NCI-H2081 (cell line): ENCODE measurements at places on chromosomes 16 and 17.
A peak's percentile ranks its signal among the peaks of the same experiment; 100 is the strongest.

- DNase-seq, result peak; percentile 72
Observed at GRCh38 chr17:18182978-18183333, 672 bp upstream of the ALKBH5 start.

- no peak for DNase-seq
Observed at GRCh38 chr16:68041783-68042182, 18.7 kb downstream of the DUS2 start.

DNA sequence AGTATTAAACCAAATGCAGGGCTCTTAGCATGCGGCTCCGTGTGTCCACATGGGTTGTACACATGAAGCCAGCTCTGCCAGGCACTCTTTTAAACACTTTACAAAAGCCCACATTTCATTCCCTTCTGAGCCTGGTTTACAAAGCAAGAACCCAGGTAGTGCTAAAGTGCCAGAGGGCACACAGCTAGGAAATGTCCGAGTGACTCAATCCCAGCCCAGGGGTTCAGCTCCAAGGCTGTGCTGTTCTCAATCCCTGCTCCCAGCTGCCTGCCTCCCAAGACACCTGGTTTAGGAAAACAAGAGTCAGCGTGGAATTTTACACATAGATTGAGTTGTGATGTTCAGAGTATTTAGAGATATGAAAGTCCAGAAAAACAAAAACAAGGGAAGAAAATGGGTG lies 13.3 kb upstream of the DCAF7 start:
- no peak for DNase-seq

DNA sequence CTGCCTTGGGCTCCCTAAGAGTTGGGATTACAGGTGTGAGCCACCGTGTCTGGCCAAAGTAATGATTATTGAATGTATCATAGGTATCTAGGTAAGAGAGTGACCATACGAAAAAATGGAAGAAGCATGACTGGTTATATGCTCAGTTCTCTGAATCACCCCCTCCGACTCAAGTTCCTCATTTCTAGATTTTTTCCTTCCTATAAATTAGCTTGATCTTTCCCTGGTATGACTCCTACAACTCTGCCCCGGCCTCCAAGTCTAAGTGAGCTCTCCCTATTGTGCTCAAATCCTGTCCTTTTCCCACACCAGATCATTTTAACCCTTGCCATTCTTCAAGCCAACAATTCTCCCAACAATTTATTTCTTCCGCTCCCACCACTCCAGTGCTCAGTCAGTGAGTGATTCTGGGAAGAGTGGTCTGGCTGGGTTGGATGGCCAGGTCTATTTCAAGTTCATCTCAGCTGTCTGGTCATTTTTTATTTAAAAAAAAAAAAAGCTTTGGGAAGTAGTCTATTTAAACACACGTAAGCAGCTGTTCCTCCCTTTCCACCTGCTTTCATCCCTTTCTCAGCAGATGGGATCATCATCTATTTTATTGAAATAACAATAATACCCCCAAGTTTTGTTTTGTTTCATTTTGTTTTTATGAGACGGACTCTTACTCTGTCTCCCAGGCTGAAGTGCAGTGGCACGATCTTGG lies 120.2 kb upstream of the HS3ST2 start:
- no peak for DNase-seq

- DNase-seq, result no peak
Observed at GRCh38 chr16:19912455-19913339, 28.0 kb upstream of the GPRC5B start.

DNA sequence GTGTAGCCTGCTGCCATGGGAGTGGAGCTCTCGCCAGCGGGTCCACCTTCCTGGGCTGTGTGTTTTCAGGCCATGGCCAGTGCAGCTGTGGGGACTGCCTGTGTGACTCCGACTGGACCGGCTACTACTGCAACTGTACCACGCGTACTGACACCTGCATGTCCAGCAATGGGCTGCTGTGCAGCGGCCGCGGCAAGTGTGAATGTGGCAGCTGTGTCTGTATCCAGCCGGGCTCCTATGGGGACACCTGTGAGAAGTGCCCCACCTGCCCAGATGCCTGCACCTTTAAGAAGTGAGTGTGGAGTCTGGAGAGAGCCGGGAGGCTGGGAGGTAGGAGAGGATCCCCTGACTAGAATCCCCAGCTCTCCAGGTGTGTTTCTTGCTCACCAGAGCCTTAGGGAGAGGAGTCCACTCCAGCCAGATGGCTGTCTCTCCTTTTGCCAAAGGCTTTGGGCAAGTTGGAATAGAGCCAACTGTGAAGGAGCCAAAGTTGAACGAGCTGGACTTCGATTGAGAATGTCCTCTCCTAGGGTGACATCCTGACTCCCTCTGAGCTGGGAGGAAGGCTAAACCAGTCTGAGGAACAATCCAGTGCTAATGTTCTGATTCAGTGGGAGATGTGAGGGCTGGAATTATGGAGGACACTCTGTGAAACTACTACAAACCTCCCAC lies 24.4 kb upstream of the EFCAB13 start:
- DNase-seq, result no peak

GRCh38 chr16:83940630-83941378 lies 12.2 kb upstream of the OSGIN1 start:
- DNase-seq, result no peak

- no peak for DNase-seq
Observed at GRCh38 chr17:44927696-44928095, 12.4 kb upstream of the GFAP start.

- no peak for DNase-seq
Observed at GRCh38 chr17:43543771-43544575, 2.2 kb downstream of the ETV4 start.

DNA sequence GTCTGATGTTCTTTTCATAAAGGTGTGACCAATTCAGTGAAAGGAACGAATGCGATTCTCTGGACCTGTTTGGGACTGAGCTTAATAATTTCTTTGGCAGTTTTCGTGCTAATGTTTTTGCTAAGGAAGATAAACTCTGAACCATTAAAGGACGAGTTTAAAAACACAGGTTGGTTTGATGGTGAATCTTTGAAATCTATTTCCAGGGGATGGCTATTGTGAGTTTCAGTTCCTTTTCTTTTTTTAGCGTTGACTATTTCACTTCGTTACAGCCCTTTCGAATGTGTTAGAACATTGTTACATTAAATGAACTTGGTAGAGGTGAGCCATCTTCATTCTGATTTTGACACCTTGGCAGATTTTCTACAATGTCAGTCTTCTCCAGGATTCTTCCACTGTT lies 1.2 kb downstream of the TNFRSF17 start:
- no peak for DNase-seq

GRCh38 chr17:73625991-73626673 lies 18.1 kb downstream of the SDK2 start:
- DNase-seq, result no peak

GRCh38 chr17:2901582-2901981 lies 105.3 kb downstream of the RAP1GAP2 start:
- DNase-seq, result no peak

DNA sequence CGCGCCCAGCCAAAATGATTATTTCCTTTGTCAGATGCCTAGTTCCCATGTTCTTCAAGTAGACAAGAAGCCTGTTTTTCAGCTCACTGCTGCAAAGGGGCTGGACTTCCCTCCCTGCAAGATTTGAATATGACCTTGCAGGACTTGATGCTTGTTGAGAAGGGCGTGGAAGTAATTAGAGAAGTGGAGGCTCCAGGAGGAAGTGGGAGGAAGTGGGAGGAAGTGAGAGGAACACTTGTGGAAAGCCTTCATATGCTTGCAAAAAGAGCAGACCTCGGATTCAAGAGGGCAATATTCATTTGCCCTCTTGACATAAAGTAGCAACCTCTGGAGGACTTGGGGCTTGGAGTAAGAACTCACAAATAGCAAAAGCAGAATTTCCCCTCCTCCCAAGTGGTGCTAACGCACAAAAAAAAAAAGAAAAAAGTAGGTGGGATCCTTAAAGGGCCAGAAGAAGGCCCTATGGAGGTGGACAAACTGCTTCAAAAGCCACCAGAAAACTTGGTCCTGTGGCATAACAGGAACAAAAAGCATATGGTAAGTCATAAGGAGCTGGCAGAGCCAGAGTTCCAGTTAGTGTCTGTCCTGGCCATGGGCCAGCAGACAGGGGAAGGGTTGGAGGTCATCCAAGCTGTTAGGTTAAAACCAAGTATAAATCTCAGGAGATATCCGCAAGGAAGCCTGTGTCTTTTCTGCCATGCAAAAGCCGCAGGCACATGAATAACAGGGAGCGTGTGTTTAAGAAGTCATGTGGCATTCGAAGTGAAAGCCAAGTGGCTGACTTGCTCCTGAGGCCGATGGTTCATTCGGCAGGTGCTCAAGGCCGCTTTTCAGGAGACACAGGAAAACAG lies 20.6 kb upstream of the PRKAR1A start:
- no peak for DNase-seq

DNA sequence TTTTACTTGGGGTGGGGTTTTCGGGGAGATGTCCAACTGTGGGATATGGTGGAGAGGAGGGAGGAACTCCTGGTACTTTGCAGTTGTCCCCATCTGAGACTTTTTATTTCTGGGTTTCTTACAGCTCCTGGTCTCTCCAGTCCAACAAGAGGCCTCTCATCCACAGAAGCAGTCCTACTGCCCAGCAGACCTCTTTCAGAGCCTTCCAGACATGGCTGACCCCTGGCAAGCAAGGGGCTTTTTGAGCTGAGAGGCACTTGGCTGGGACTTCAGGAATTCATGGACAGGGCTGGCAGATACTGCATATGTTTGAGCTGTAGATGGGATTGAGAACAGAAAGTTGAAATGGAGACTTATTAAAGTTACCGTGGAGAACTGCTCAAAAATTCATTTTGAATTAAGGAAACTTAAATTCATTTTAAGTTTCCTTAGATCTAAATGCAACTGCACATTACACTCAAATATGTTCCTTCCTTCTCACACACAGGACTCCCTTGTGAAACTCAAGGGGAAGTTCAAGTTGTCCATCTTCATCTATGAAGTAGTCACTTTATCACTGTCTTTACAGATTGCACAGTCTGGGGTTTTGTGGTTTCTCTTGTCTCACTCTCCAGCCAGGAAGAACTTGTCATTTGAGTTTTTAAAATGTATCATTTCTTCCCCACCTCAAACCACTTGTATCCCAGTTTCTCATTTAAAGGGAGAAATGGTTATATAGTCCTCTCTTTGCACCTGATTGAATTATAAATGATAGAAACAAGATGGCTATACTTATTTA lies 1.1 kb downstream of the LASP1NB start:
- no peak for DNase-seq

DNA sequence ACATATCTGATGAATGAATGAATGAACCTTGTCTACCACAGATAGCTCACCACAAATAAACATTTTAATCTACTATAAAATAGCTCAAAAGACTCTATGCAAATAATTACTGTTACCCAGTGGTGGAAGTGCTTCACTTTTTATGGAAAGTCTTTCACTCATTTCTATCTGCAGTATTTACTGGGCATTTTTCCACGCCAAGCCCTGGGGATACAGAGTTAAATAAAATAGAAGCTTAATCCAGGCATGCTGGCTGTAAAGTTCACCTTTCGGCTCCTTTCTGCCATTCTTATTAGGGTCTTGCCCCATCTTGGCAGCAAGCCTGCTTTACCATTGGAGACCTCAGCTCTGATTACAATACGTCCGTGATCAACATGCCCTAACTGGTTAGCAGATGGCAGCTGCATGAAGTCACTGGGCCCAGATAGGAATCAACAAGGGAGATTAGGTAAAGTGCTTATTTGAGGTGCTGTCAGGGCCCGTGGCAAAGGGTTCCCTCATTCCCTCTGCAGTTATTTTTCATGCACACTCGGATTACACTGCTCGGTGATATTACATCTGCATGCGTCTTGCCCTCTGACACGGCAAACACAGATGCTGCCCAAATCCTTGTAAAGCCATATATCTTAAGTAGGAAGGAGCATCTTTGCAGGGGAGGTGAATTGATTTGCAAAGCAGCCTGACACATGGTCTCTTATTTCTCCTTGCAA lies 648.9 kb downstream of the WWOX start:
- peak; percentile 44 for DNase-seq

DNA sequence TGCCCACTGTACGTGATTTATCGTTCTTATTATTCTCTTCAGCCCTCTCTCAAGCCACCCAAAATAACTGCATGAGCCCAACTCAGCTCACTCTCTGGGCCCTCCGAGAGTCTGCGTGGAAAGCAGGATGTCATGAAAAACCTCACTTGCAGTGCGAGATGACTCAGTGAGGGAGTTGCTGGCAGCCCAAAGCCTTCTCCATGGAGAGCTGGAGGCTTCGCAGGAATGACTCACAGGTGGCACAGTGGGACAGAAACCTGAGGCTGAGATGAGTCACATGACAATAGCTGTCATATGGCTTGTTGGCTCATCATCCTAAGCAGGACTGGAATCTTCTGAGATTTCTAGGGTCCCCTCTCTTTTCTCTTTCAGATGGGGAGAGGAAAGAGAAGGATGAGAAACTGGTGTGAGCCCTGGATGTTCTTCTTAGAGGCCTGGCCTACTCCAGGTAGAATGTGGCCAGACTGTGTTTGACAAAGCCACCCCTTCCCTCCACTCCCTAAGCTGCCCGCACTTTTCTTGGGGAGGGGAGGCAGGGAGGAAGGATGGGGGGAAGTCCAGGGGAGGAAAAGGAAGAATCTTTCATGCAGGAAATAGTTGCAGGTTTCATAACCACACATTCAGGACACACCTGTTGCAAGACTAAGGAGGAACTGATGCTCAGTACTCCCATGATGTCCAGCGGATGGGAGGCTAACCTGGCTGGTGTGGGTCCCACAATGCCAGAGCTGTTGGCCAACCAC lies 160.6 kb upstream of the RPL38 start:
- DNase-seq, result no peak

DNA sequence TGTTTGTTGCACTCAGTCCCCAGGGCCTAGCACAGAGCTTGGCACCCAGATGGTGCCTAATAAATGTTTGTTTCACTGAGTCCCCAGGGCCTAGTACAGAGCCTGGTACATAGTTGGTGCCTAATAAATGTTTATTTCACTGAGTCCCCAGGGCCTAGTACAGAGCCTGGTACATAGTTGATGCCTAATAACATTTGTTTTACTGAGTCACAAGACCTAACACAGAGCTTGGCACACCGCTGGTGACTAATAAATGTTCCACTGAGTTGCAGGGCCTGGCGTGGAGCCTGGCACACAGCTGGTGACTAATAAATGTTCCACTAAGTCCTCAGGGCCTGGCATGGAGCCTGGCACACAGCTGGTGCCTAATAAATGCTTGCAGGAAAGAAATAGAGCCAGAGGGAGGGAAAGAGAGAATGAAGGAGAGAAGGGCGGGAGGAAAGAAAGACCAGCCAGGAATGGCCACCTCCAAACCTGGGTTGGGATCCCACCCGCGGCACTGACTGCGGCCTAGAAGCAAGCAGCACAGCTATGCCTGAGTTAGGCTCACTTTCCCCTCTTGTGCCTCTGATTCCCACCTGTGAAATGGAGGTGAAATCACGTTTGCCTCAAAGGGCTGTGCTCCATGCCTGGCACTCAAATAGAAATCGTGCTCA lies 7.5 kb downstream of the SLC5A11 start:
- no peak for DNase-seq

DNA sequence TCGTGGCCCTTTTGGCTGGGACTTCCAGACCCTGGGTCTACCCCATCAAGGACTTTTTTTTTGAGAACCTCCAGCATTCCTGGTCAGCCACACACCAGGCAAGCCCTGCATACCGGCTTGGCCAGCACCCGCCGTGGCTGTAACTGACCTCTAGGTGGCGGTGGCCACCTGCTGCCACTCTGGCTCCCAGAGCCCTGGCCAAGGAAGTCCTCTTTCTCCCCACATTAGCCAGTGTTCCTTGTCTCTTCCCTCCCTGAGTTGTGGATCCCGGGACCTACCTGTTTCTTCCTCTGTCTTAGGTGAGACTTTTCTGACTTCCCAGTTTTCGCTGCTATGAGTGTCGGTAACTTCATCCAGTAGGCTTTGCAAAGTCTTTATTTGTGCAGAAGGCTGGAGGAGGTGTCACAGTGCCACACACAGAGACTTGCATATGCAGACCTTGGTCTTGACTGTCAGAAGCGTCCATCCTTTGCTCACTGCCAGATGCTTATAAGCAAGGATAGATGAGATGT lies 348.3 kb downstream of the CPPED1 start:
- peak; percentile 41 for DNase-seq
